Left colon (tissue), 2 donors: ENCODE measurements at places on chromosomes 5 and 9.

DNA sequence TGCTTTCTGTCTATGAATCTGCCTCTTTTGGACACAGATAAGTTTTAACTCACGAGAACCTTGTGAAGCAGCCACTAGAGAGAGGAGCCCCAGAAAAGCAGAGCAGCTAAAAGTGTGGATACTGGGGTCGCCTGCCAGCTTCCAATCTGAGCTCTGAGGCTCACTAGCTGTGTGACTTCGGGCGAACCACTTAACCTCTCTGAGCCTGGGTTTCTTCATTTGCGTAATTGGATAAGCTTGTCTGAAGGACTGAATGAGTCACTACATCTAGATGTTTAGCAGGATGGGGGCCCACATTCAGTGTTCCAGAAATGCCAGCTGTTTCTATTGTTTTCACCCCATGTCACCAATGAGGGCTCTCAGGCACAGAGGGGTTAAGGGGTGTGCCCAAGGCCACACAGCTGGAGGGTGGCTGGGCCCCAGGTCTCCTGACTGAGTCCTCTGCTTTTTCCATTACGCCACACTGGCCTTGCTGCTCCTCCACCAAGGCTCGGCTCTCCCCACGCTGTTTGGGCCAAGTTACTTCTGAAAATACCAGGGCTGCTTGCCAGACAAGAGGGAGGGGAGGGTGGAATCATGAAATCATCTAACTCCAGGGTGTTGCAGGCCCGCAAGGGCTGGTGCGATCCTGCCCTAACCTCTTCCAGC is 36.2 kb downstream of the SH3PXD2B start:
- peak; percentile 60 for DNase-seq

DNA sequence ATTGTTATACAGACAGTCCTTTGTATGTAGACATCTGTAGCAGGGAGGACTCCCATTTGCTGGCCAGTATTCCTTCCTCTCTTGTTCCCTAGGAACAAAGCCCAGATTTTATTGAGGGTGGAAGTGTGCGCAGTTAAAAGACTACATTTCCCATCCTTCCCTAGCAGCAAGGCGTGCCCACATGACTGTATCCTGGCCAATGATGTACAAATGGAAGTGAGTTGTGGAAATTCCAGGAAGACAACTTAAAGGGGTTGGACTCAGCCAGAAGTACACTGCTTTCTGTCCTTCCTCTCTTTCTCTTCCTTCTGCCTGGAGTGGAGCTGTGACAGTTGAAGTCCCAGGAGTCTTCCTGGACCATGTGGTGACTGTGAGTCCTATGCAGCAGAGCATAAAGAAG is 89.0 kb downstream of the HRH2 start:
- no peak for DNase-seq

DNA sequence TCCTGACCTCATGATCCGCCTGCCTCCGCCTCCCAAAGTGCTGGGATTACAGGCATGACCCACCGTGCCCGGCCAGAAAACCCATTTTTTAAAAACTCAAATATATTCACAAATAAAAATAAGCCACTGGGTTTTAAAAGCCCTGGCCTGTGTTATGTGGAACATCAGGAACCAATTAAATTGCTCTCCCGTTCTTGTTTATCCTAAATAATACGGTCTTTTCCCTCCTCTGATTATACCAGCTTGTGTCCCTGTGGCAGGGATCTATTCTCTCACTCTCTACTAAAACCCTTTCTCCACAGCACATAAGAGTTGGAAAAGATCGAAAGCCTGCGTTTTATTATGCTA is 30.1 kb upstream of the LPAR1 start:
- DNase-seq = no peak

DNA sequence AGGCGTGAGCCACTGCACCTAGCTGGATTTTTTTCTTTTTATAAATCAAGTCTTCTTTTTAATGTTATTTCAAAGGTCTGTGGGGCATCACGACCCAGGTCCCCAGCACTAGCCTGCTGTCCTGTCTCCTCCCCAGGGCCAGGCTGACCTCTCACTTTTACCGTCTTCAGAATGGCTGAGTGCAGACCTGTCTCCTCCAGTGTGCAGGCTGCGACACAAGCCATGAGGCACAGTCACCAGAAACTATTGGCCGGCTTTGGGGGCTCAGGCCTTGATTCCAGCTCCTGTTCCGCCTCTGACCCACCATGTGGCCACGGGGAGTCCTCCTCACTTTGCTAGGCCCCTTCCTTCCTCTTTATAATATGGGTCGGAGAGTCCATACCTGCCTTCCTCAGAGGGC is 46.6 kb upstream of the NEURL1B start:
- DNase-seq = no peak

GRCh38 chr9:129412814-129413536 is 207.9 kb downstream of the C9orf50 start:
- peak; percentile 48 for DNase-seq
